A549 treated with ZK216348 at 1 μM for 4 hours (cell line): ENCODE measurements at places on chromosomes 6 and 20. TPM values are rescaled to one million over a fixed set of nuclear protein-coding genes. Genes with fewer than 3 reads are reported as not detected.

The DLL1 gene
- total RNA-seq: 0.07 to 0.38 TPM (median 0.13 TPM) in 5 replicates

The ACTL10 gene
- total RNA-seq: not detected in 5 replicates

The RIPOR3 gene
- 0.06 to 0.08 TPM in 2 of 5 replicates, not detected in the others for total RNA-seq

The MROH8 gene
- total RNA-seq: 0.61 to 1.3 TPM (median 0.74 TPM) in 5 replicates

The C20orf202 gene
- total RNA-seq: not detected in 5 replicates

The PRSS16 gene
- total RNA-seq: 1.3 to 4.0 TPM (median 3.9 TPM) in 5 replicates

The FARS2 gene
- total RNA-seq: 9.8 to 11.6 TPM (median 10.2 TPM) in 5 replicates

The COL12A1 gene
- 5.1 to 7.1 TPM (median 5.4 TPM) in 5 replicates for total RNA-seq

The ERVFRD-1 gene
- not detected in 5 replicates for total RNA-seq

The GRM1 gene
- total RNA-seq: 0.02 to 0.11 TPM in 2 of 5 replicates, not detected in the others
